ENCODE measurements at places on chromosomes 5 and 9.

DNA sequence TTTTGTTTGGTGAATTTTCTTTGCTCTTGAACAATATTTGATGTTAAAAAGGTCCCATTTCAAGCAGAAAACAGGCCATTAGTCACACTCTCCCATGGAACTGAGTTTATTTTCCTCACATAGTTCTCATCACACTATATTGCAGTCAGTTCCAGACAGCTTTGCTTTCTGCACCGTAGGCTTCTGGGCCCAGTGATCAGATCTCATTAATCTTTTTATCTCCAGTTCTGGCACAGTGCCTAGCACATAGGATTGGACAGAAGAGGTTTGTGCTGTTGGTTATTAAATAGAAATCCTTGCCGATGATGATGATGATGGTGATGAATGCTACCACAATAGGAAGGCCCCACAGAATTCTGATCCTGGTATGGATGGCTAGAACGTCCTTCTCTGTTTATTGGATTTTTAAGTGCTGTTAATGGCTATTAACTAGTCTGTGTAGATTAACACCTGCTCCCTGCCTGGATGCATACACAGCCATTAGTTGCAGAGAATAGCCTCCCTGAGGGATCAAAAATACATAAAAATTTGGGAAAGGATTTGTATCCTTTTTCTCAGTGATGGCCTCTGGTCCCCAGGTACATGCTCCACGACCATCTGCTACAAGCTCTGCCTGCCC, 52.0 kb upstream of the NTRK2 start:
- DNase-seq = no peak

DNA sequence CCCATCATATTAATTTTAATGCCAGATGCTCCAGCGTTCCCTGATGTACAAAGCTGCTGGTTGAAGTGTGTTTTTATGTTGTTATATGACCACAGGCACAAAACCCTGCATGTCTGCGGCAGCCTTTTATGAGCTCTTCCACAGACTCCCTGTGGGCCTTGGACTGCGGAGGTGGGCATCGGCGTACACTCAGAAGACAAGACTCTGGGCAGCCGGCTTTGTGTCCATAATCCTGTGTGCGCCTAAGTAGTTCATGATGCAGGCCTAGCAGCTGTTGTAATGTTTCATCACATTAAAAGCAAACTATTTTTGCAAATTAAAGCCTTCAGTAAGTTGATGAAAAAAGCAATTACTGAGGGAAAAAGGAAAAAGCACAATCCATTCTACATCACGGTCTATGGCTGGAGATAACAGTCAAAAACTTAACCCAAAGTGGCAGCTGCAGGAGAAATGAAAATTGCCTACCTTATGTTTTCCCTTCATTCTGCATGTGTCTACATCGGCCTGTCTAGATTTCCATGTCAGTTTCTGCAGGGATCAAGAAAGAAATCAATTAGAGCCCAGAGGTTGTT, 78.8 kb downstream of the SEMA6A start:
- no peak for DNase-seq

DNA sequence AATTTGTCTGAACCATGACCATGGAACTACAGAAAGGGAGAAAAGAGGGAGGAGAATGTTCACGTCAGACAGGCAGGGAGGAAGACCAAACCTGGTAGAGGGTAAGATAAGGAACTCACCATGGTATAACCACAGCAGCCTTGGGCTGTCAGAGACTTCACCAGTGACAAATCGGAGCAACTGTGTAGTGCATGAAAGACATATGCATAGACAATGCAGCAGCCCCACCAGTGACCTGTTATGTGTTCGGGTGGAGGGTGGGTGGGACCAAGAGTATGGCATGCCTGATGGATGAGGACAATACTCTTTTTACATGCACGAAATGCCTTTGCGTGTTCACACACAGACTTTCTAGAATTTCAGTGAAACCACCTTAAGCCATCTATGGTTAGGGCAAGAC, 221.8 kb upstream of the RASEF start:
- no peak for DNase-seq

GRCh38 chr5:157659868-157660660, 7.8 kb upstream of the SOX30 start:
- DNase-seq = no peak

GRCh38 chr5:91266184-91266705, 116.9 kb downstream of the ARRDC3 start:
- peak; percentile 73 for DNase-seq

GRCh38 chr9:81389569-81389993, 299.8 kb downstream of the TLE1 start:
- DNase-seq = peak; percentile 98

- peak; percentile 80 for DNase-seq
Observed at GRCh38 chr9:12843735-12844134, 68.9 kb downstream of the LURAP1L start.

- peak; percentile 49 for DNase-seq
Observed at GRCh38 chr9:6876195-6876894, 118.6 kb downstream of the KDM4C start.

DNA sequence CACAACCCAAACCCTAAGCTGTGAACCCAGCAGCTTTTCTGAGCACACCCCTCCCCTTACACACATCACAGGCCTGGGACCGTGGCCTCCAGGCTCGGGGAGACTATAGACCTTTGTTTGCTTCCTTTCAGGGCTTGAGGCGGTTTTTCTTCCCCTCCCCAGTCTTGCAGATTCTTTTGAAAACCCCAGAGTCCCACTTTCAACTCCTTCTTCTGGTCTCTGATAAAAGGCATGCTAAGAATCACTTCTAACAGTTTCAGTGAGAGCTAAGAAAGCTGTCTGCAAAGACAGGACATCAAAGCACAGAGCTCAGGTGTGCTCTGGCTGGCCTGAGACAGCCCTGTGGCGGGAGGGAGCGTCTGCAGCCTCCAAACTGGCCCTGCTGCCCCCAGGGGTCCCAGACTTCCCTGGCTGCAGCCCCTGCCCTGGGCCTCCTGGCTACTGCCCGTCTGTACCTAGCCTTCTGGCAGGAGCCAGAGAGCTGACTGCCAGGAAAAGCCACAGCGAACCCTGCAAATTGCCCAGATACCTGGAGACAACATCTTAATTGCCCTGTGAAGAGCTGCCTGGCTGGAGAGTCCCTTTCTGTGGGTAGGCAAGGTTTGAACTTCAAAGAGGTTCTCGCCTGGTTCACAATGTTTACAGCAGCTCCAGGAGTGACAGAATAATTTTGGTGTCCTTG, 138.9 kb downstream of the GADD45G start:
- DNase-seq = no peak

DNA sequence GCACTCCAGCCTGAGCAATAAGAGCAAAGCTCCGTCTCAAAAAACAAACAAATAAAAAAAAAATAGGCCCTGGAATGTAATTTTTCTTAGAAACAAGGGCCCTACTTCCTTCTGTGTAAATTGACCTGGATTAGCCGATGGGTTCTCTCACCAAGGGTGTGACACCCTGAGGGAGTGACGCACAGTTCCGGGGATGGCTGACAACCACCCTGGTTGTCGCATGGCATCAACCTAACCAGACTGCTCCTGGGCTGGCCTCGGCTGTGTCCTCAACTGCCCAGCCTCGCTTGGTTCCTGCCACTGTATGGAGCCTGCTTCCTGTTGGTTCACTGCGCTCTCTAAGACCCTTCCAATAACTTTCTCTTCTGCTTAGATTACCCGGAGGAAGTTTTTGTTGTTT, 51.2 kb upstream of the SPATA31D4 start:
- DNase-seq = no peak

GRCh38 chr5:78331523-78332080, 28.8 kb upstream of the SCAMP1 start:
- DNase-seq = no peak

DNA sequence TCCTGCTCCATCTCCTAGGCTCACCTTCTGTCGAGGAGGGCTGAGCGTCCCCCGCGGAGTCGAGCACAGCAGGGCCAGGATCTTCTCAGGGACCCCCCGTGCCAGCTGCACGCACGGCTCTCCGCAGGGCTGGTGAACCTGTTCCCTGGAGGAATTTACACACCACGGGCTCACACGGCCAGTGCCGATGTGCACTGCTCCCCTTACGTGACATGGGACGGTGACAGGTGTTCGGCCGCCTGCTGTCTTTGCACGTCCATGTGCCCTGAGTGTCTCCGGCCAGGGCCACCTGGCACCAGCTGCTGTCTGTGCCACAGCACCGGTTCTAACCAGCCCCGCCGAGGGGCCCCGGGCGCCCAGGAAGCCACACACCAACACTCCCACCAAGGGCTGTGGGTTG, 8.7 kb upstream of the AGPAT2 start:
- DNase-seq = no peak

DNA sequence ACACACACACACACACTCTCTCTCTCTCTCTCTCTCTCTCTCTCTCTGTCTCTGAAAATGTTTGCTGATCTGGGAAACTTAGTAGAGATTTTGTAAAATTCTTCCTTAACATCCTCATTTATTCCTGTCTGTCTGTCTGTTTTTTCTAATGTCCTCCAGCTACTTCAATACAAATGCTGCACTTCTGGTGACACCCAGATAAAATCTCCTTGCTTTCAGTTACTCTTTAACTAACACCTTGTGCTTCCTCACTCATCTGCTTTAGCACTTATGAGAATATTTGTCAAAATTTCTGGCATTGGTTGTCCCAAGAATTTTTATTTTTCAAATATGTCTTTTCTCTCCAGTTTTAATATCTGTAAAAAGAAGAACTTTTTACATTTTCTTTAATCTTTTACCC, 35.0 kb upstream of the ARRDC3 start:
- DNase-seq = no peak

DNA sequence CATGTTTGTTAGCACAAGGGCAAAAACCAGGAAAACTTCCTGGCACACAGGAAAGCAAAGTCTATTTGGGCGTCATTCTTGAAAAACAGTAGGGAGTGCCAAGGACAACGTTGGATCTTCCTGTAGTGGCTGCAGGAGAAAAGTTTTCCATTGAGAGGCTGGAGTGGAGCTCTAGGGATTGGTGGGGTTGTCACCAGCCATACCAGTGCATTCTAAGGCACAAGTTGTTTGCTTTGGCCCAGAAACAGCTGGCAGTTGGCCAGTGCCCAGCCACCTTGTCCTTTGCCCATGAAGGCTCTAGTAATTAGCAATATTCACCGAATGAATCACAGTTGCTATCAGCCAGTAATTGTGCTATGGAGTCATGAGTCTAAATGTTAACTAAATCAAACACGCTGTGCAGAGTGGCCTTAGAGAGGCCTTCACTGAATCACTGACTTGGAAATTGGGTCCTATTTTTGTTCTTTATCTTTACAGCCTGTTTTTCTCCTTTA, 26.4 kb downstream of the TNFSF15 start:
- DNase-seq = no peak

GRCh38 chr5:167573370-167574127, 717.9 kb upstream of the WWC1 start:
- DNase-seq = peak; percentile 65

- DNase-seq = peak; percentile 96
Observed at GRCh38 chr5:53023969-53024368, 34.8 kb downstream of the ITGA2 start.

DNA sequence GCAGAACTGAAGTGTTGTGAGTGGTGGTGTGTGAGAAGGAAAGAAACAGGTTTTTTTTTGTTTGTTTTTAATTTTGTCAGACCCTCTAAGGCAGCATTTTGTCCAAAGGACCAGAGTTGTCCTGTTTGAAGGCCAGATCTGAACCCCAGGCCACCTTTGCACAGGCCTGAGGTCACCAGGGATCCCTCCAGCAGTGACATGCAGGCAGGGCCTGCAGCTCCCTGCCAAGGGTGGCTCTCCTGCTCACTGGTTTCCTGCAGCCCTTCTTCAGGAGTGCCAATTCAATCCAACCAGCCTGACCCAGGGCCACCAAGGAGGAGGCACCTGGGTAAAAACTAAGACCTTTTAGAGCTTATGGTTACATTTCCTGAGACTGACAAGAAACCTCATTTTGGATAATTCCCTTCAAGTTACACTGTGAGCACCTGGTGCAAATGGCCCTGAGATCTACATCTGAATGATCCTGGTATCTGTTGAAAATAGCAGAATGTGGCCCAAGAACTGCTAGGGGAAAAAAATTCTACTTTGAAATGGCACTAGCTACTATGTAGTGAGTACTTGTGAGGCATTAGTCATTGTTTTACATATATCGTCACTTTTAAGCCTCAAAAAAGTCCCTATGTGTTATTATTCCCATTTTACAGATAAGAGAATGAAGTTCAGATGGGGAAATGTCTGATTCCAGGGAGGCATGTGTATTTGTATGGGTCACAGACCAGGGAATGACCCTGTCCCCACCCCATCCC, 33.5 kb upstream of the SMU1 start:
- no peak for DNase-seq

All from iris pigment epithelial cell (primary cell).